Left ventricle myocardium superior (tissue), 1 donor: ENCODE measurements at places on chromosomes 16 and 17. TPM values are rescaled to one million over a fixed set of nuclear protein-coding genes. Genes with fewer than 3 reads are reported as not detected.

DNA sequence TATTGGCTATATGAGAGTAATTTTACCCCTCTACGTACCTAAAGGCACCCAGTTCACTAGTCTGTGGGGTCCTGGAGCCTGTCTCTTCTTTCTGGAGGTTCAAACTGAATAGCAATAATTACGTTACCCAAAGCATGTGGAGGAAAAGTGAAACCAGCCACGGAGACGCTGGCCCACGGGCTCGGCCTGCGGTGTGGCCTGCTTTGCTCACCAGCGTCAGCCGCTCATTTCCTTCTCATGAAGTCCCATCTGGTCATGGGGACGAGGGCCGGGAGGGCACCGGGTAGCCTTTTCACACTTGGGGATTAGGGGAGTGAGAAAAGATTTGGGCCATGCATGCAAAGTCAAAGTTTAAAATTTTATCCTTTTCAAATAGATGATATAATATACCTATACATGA, 26.9 kb downstream of the ELAC2 start:
- no peak for DNase-seq

DNA sequence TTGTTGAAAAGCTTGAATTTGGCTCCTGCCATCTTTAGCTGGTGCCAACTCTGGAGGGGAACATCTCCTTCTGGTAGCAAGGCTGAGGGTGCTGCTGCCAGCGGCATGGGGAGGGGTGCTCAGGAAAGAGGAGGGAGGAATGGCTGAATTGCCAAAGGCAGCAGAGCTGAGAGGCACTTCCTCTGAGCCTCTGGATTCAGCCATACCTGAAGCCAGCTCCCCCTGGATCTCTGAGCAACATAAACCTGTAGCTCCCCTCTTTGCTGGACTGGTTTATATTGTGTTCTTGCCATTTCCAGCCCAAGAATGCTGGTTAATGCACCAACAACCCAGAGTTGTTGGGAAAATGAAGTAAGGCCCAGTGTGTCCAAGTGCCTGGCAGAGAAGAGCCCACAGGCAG, 7.4 kb downstream of the MEFV start:
- DNase-seq = no peak

DNA sequence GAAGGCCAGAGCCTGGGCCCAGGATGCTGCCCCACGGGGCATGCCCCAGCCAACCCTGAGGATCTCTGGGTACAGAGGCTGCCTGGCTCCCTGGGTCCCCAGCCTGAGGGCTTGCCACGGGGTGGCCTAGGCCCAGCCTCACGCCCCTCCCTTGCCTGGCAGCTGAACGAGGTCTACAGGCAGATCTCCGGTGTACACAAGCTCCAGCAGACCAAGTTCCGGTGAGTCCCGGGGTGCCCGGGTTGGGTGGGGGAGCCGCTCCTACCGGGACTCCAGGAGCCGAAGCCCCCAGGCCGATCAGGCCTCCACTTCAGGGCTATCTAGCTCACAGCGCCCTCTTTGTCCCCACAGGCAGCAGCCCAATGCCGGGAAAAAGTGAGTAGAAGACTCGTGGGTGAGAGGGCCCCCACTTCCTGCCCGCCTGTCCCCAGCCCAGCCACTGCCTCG, 19.4 kb downstream of the ITGB4 start:
- no peak for DNase-seq

DNA sequence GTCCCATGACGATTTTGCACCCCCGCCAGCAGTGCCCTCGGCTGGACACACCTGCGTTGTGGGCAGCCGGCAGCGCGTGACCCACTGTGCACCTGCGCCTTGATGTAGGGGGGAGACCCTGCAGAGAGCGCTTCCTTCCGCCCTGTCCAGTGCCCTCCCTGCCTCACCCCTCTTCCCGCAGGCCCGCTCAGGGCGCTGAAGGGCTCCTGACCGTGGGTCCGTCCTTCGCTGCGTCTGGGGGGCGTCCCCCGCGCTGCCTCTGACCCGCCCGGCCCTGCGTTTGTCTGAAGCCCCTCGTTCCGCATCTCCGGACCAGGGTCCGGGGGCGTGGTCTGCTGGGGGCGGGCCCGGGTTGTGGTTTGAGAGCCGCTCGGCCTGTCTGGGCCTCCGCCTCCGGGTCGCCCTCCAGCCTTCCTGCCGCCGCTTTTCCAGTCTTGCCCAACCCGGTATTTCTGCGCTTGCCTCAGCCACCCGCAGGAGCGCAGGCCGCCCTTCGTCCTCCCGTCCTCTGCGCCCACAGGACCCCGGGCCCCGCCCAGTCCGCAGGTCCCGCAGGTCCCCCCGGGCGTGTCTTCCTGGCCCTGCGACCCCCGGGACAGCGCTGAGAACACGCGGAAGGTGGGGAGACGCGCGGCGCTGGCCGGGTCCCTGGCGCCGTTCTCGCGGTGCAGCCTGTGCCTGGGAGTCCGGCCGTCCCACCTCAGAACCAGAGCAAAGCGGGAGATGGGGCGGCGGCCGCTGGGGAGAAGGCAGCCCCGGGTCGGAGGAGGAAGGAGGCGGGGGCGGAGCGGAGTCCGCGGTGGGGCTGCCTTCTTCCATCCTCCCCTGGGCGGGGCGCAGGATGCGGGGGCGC, 4.0 kb upstream of the IL17C start:
- peak; percentile 65 for DNase-seq

DNA sequence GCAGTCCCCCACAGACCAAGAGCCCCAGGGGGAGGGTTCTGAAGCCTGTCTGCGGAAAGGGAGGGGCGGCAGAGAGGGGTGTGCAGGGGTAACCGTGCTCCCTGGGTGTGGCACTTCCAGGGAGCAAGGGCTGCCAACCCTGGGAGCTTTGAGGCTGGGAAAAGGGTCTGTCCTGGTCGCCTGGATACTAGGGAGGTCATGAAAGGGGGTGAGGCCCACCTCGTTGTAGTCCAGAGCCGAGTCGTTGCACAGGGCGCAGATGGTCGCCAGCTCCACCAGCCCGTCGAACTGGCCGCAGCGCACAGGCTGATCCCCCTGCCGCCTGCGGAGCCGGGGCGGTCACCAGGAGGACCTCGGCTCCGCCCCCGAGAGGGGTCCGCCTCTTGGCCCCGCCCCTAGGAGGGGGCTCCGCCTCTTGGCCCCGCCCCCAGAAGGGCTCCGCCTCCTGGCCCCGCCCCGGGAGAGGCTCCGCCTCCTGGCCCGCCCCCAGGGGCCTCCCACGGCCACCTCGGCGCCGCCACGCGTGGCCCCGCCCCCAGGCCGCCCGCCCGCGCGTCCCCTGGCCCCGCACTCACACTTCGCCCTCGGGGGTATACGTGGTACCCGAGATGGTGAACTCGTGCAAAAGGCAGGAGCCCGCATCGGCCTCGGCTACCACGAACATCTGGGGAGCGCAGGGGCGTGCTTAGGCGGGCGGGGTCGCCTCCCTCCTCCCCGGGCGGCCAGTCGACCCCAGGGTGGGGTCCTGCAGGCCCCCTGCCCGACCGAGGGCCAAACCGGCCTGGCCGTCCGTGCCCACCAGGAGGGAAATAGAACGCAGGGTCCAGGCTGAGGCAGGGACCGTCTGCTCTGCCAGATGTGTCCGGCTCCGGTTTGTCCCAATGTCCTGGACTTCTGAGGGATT, 19.5 kb downstream of the ATP2A3 start:
- peak; percentile 80 for DNase-seq

- no peak for DNase-seq
Measured at GRCh38 chr16:81410643-81411293, 33.8 kb upstream of the CMIP start.

GRCh38 chr17:352421-353212, at the start of gene RPH3AL:
Gene RPH3AL (minus strand): TSS chr17:352807. CDS start chr17:327543, 25,264 bp downstream.
- DNase-seq = peak; percentile 63

GRCh38 chr17:80499961-80500665, 23.7 kb upstream of the NPTX1 start:
- DNase-seq = no peak

GRCh38 chr16:87266846-87267245, 50.3 kb downstream of the C16orf95 start:
- no peak for DNase-seq

- no peak for DNase-seq
Measured at GRCh38 chr16:88493879-88494278, 40.8 kb downstream of the ZFPM1 start.

- DNase-seq = no peak
Measured at GRCh38 chr17:80742091-80742490, 197.5 kb downstream of the RPTOR start.

GRCh38 chr16:89600427-89600826, 13.0 kb upstream of the DPEP1 start:
- no peak for DNase-seq

DNA sequence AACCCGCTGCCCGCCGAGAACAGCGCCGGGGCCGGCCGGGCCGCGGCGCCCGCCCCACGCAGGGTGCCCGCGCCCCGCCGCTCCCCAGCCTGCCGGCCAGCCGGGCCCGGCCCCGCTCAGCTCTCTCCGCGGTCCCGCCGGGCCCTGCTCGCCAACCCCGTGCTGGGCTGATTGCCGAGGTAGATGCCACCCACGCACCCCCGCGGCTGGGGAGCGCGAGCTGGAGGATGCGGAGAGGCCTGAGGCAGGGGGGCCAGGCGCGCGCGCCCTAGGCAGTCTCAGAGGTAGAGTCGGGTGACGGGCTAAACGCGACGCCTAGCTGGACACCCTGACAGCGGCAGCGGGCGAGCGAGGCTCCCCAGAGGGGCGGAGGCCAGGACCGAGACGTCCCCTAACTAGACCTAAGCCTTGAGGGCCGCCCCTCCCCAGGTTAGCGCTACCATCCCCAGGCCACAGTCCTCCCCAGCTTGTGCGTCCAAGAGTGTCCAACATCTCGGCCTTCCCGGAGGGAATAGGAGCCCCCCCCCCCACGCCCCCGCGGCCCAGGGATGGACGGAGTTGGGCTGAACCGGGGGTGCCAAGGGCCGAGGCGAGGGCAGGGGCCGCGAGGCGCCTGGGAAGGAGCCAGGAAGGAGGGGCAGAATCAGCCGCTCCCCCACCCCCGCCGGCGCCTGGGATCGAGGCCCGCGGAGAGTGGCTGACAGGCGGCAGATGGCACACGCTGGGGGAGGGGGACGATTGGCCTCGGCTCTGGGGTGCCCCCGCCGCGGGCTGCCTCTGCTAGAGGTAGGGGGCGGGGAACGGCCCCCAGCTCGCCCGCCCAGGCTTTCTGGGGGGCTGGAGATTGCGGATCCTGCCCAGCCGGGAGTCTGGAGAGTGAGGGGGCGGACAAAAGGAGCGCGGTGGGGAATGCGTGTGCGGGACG, 2.5 kb upstream of the ZNF423 start:
- peak; percentile 66 for DNase-seq

GRCh38 chr17:13503526-13503925, 98.2 kb downstream of the HS3ST3A1 start:
- DNase-seq = no peak

DNA sequence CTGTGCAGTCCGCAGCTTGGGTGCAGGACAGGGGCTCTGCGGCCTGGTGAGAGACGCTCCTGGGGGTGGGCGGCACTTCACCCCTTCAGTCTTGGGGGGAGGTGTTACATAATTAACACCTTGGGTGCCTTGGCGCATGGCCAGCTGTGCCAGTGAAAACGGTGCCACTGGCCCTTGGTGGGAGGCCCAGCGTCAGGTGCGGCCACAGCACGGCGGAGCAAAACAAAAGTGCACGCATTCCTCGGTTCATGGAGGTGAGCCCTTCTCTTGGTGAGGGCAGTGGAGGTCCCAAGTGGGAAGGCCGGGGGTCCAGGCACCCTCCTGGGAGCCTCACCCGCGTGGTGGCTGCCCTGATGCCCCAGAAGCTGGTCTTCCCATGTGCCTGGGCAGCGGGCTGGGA, 89.8 kb downstream of the ENGASE start:
- DNase-seq = no peak

DNA sequence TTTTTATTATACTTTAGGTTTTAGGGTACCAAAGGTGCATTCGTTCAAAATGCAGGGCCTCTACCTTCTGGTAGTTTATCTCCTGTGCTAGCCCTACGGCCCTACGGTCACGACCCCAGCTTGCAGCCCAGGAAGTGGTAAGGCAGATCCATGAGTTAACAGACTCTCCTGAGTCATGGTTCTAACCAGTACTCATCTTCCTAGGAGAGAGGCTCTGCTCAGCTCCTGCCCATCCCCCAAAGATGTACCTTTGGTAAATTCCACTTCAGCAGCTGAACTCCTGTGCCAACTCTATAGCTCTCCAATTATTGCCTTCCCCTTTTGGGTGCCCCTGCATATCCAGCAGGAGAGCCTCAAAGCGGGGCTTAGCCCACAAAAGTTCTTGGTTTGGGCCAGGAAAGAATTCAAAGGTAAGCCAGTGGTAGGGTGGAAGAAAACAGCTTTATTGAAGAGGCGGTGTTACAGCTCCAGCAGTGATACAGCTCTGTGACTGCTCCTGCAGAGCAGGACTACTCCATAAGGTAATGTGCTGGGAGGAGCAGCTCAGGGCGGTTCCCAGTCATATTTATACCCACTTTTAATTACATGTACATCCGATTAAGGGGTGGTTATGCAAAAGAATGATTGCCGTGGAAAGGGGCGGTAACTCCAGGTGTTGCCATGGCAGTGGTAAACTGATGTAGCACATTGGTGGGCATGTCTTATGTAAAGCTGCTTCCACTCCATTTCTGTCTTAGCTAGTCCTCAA, 241.4 kb downstream of the PMP22 start:
- no peak for DNase-seq

- DNase-seq = no peak
Measured at GRCh38 chr17:77782201-77782600, 176.3 kb upstream of the TNRC6C start.

DNA sequence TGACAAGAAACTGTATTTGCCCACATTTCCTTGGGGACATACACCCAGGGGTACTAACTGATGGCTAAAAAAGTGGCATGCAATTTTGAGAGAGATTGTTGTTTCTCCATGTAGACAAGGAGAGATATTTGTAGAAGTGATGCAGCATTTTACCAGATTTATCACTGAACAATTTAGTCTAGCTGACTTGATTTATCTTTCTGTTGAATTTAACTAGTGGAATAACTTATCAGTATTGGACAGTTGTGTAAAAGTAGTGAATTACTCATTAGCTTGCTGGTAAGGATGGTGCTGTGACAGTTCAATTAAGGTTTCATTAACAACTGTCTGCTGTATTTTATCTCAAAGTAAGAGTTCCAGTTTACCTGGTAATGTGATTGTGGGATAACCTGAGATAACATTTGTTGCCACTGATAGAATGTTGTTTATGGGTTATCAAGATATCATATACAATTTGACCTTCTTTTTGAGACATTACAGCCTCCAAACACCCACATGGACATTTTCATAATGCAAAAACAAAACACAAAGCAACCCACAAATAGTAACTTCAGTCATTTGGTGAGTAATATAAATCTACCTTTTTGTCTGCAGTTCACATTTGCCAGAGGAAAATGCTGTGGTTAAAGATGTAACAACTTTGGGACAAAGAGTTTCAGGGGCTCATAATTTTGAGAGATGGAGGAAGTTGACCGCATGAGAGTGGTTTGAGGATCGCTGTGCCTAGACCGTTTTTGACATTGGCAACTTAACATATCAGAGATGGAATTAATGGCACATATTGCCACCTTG, 3.8 kb downstream of the NLK start:
- DNase-seq = no peak

Gene TNFRSF17
- not detected for total RNA-seq

Gene OSGIN1
- 4.7 TPM for total RNA-seq

Gene CCR7
- total RNA-seq = 0.22 TPM

Gene C17orf107
- total RNA-seq = 0.64 TPM

Gene SPECC1
- total RNA-seq = 10.3 TPM

Gene LAT
- total RNA-seq = 1.6 TPM

Gene RAPGEFL1
- total RNA-seq = 3.8 TPM

Gene KRT17
- not detected for total RNA-seq

Gene PSMD11
- 67.8 TPM for total RNA-seq

Gene SSTR5
- 25.8 TPM for total RNA-seq

Gene ATF7IP2
- total RNA-seq = 50.0 TPM

Gene MYL4
- 133 TPM for total RNA-seq

Gene SECTM1
- 5.5 TPM for total RNA-seq

Gene FBXO39
- total RNA-seq = not detected

Gene PYY
- total RNA-seq = not detected

Gene TSPOAP1
- 18.8 TPM for total RNA-seq
